ENCODE measurements at places on chromosomes 12 and 14.

DNA sequence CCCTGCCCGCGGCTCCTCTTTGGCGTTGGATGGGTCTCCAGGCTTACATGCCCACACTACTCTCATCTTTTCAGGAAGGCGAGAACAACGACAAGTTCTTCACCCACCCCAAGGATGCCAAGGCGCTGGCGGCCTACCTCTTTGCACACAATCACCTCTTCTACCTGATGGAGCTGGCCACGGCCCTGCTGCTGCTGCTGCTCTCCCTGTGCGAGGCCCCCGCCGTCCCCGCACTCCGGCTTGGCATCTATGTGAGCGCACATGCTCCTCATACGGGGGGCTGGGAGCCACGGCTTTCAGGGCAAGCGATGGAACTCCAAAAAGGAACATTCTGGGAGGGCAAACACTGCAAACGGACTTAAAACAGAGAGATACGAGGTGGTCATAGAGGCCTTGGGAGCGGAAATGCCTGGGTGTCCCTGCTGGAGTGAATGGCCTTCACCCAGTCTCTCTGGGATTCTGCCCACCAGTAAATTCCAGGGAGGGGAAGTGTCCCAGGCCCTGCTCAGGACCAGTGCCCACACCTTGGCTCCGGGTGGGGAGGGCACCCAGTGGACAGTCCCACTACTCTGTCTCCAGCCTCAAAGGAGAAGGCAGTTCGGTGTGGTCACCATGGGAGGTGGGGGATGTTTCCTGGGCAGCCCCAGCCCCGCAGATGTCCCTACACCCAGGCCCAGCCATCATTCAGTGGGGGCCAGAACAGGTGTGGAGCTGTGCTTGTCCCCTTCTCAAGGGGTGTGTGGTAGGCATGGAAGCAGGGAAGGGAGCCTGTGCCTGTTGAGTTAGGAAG is 45.0 kb downstream of the TPCN1 start:
- no peak for DNase-seq

- DNase-seq = no peak
Observed at GRCh38 chr12:130462558-130463274, 125.0 kb downstream of the PIWIL1 start.

DNA sequence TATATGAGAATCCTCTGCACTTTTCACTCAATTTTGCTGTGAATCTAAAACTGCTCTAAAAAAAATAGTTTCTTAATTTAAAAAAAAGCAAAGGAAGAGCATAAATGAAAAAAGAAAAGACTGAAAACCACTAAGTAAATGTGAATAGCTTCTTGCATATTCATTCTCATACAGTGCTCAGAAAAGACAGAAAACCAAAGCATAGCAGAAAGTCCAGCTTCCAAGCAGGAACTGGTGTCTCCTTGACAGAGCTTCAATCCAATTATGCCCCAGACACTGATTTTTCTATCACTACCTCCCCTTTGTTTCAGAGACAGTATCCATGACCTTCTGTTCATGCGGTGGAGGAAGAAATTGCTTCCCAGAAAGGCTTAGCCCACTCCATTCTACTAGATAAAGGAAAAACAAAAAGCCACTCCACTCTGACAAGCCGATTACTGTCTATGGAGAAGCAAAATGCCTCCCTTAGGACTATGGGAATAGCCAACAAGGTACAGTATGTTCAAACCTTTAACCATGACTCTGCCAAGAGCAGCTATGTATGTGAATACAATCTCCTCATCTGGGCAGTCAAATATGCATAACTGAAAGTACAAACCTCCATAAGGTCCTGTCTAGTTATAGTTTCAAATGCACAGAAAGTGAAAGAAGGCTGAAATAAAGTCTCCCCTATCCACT is 40.6 kb downstream of the ATF7 start:
- no peak for DNase-seq

GRCh38 chr12:104779134-104779533 is 179.0 kb downstream of the SLC41A2 start:
- DNase-seq = no peak

DNA sequence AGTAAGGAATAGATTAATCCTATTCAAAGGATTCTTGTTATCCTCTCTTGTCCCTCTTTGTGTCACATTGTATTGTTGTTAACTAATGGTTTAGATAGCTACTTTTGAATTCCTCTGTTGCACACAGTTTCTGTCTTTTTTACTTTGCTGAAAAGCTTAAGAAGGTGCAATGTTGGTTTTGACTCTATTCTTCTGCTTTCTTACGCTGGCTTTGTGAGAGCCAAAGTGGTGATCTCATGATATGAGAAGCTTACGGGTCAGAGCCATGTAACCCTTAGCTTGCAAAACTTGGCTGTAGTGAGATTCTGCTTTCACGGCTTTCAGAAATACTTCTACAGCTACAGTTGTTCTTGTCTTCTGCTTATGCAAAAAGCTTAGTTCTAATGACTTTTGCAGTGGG is 239.7 kb downstream of the TRHDE start:
- no peak for DNase-seq

GRCh38 chr12:12159988-12160387 is 89.2 kb downstream of the BCL2L14 start:
- DNase-seq = no peak

GRCh38 chr12:56103823-56104108 is 593 bp upstream of the PA2G4 start:
- DNase-seq = no peak

GRCh38 chr14:102278631-102278935 is 26.4 kb downstream of the MOK start:
- no peak for DNase-seq

- no peak for DNase-seq
Observed at GRCh38 chr14:83816761-83817160, 1713.2 kb upstream of the FLRT2 start.

DNA sequence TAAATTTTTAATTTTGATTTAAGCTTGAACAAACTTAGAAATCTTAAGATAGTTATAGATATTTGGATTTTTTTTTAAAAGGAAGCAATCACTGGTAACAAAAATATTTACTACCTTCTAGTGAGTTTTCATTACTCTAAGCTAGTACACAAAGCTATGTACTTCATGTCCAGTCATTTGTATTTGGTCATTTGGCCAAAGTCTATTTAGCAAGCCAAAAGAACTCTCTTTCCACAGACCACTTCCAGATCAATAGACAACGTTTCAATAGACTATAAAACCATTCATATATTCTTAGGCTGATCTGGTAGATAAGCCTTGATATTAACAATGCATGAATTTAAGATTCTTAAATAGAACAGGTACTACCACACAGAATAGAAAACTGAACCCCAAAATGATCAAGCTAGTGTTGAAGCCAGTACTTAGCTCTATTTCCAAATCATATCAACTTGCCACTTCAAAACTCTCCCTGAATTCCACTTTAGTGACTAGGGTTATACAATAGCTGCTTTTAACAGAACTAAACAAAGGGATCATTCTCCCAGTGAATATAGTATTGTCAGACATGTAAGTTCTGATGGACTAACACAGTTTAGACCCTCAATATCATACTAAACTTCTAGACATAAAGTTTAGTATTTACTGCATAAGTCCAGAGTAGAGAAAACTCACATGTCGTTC is 21.7 kb downstream of the CAPRIN2 start:
- no peak for DNase-seq

Measured in NCI-H1417 treated with DMSO at 0.1 percent for 48 hours (cell line).